Endothelial cell of umbilical vein (primary cell): ENCODE measurements at places on chromosomes 5 and 9.
A peak's percentile ranks its signal among the peaks of the same experiment; 100 is the strongest.

DNA sequence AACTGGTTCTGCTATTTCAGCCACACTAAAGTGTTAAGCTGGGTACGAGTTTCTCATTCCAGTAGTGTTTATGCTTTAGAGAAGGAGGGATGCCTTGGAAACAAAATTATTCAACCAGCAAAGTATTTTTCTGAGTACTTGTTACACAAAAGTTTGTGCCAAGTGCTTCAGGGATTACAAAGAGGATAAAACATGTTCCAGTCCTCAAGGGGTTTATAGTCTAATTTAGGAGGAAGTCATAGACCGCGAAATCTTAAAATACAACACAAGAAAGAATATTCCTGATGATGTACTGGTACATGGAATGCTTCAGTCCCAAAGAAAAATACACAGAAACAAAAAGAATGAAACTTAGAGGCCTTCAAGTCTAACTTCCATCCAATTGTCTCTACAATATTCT is 85.4 kb upstream of the NR4A3 start:
- no peak for DNase-seq

DNA sequence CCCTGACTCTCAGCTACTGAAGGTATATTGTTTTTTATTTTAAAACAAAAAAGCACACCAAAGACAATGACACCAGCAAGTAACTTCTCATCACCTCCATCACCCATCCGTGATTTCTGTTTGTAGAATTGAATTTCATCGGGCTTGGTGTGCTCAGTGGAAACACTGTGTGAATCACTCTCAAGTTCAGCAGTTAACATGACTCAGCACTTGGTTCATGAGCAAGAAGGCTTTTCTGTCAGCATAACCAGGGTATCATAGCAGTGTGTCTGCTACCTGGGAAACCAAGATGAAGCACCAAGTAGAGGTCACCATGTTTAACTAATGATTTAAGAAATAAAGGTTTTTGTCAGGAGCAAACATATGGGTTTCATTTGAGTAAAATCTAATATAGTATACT is 123.7 kb downstream of the INSYN2B start:
- peak; percentile 30 for DNase-seq

- DNase-seq = no peak
Measured at GRCh38 chr5:142323480-142324135, 1.2 kb downstream of the SPRY4 start.

GRCh38 chr9:135945969-135946368 is 15.2 kb downstream of the UBAC1 start:
- DNase-seq = no peak

GRCh38 chr9:78574354-78575045 is 277.6 kb downstream of the PSAT1 start:
- DNase-seq = no peak

DNA sequence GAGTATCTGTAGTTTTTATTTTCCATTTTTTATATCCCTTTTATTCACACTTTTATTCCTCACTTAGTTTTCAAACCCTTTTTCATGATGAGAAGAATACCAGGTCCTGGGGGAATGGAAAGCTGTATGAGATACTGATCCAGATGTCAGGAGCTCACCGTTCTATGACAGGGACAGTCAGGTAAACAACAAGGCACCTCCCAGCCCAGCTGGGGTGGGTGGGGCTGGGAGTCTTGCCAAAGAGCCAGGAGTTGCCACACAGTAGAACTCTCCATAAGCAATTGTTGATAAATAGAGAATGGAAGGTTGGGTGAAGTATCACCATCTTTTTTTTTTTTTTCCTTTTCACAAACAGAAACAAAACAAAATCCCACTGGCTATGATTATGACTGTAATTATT is 225.8 kb downstream of the NSG2 start:
- no peak for DNase-seq

- DNase-seq = peak; percentile 45
Measured at GRCh38 chr5:154308443-154309370, 118.2 kb downstream of the GALNT10 start.

- peak; percentile 81 for DNase-seq
Measured at GRCh38 chr9:127199001-127199791, 65.4 kb upstream of the GARNL3 start.

DNA sequence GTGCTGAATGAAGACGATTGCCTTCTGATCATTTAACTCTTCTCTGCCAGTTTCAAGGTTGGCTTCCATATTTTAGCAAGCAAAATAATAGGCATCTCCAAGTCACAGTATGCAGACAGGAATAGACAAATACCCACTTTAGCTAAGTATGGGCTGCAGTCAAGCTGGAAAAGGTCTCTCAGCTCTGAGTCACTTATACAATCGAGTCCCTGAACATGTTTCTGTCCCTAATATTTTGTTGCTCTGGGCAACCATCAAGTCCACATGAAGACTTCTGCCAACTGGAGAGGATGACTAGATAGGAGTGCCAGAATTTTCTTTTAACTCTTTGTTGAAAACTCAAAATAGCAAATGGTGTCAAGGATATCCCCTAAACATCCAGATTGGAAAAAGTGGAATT is 575.3 kb downstream of the RAB3C start:
- DNase-seq = no peak

GRCh38 chr9:100021931-100022330 is 76.9 kb downstream of the ERP44 start:
- no peak for DNase-seq

DNA sequence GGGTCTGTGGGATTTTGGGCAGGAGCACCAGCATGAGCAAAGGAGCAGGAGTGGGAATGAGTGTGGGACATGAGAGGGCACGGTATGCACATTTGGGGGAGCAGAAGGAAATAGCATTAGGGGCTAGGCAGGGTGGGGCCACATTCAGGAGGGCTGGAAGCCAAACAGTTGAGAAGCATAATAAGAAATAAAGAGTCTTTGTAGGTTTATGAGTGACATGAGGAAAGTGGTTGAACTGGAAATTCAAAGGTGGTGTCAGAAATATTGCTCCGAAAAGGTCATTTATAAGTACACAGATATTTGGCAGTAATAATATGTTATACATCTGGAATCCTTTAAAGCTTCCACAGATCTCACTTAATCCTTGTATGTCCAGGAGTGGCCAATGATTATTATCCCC is 26.4 kb downstream of the ARHGEF28 start:
- DNase-seq = no peak

GRCh38 chr9:36597412-36598178 is 24.9 kb downstream of the MELK start:
- DNase-seq = peak; percentile 55

DNA sequence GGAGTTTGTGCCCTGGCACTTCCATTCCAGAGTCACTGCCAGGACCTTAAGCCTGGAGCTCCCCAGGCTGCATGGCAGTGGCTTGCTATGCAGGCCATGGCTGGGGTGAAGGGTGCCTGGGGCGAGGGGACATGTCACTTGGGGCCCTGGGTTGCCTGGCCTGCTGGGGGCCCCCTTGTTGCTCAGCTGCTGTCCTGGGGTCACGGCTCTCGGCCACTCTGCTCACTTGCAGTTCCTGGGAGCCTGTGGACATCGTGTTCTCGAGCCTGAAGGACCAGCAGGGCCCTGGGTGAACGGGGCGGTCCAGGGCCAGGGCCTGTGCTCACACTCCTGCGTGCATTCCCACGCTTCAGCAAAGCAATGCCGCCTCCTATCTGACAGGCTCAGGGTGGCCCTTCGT is 14.5 kb upstream of the SLC2A6 start:
- no peak for DNase-seq

GRCh38 chr9:32698706-32699277 is 63.3 kb upstream of the TAF1L start:
- DNase-seq = no peak

DNA sequence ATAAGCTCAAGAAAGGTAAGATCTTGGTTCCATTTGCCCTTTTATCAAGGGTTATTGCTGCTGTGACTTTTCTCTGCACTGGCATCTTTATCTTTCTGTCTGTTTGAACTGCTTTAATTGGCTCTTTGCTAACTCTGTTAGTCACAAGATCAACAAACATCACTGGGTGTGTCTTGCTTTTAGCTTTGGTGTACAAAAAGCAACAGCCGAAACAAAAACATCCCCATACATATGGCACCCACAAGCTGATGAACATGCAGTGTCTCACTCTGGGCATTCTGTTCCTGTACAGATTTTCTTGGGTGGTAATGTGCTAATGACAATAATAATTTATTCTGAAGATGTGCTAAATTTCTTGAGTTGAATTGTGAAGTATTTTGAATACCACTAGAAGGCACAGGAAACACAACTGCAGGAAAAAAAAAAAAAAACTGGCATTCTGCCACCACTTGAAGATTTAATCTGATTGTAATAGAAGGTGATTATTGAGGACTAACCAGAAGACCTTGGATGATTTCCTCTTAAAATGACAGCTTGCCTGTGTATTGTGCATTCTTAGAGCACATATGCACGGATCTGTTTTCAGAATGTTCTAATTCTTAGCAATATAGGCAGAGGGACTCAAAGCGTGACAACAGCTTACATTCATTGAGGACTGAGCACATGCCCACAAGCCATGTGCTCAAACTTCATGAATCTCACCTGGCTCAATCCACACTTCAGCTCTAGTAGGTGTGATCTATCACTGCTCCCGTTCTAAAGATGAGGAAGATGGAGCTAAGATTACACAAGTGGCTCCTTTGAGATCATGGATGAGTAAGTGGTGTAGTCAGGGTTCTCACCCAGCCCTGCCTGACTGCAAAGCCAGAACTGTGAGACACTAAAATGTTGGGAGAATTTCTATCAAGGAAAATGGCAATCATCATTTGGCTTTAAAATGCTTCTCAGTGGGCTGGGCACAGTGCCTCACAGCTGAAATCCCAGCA is 96.4 kb downstream of the EBF1 start:
- peak; percentile 40 for DNase-seq
